Stimulated activated naive CD4-positive, alpha-beta T cell treated with Interleukin-2 at 50 U/mL for 16 hours (primary cell): ENCODE measurements at places on chromosomes 11 and 22.

- DNase-seq: no peak
Measured at GRCh38 chr11:119743006-119743405, 14.0 kb upstream of the NECTIN1 start.

- no peak for DNase-seq
Measured at GRCh38 chr11:84833488-84834088, 793.6 kb downstream of the DLG2 start.

DNA sequence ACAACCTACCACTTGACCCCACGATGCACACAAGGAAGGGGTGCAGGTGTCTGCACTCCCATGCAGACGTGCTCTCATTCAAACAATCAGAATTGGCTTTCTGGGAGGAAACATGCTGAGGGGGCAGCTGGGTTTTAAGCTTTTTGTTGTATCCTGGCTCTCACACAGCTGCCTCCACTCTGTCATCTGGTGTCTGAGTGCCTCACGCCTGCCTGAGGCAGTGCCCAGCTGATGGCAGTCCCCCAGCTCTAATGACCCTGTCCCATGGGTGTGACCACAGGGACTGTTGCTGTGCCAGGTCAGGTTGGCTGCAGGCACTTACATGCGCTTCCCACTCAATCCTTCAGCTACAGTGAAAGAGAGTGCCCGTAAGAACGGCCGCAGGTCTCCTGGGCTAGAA, 53.7 kb downstream of the ARFGAP3 start:
- no peak for DNase-seq

DNA sequence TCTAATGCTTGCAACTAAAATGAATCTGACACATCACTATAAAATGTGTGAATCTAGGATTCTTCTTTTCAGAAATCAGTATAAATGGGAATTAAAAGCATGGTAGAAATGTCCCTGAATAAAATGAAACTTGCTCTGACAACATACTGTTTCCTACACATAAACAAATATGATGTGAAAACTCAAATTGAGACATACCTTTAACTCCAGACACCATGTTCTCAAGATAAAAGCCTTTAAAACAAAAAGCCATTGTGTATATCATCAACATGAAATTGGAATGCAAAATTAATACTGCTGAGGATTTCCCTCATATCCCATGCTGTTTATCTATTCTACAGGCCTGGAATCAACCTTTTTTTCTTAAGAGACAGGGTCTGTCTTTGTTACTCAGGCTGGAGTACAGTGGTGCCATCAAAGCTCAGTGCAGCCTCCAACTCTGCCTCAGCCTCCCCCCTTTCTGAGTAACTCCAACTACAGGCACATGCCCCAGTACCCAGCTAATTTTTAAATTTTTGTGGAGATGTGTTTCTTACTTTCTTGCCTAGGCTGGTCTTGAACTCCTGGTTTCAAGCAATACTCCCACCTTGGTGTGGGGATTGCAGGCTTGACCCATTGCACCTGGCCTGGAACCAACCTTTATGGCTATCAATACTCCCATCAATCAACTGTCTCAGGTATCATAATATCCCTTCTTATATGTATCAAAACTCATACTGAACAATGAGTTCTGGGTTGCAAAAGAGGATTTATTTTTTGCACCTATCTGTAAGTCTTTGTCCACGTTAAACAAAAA, 6.7 kb downstream of the TAF1D start:
- no peak for DNase-seq

GRCh38 chr22:30062259-30062658, 18.0 kb upstream of the HORMAD2 start:
- DNase-seq: no peak

DNA sequence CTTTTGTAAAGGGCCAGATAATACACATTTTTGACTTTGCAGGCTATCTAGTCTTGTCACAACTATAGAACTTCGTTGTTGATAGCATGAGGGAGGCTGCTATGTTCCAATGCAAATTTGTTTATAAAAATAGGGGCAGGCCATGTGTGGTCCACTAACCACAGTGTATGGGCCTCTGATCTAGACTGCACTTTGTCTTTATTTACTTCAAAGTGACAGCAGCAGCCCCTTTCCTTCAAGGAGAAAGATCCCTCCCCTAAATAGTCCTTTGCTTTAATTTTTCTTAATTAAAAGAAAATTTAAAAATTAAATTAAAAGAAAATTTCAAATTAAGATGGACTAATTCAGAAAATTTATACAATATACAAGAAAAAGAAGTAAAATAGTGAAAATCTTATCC, 49.5 kb upstream of the OR9Q1 start:
- DNase-seq: no peak

DNA sequence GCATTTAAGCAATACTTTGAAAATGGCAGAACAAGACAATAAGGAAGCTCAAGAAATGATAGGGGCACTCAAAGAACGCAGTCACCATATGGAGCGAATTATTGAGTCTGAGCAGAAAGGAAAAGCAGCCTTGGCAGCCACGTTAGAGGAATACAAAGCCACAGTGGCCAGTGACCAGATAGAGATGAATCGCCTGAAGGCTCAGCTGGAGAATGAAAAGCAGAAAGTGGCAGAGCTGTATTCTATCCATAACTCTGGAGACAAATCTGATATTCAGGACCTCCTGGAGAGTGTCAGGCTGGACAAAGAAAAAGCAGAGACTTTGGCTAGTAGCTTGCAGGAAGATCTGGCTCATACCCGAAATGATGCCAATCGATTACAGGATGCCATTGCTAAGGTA, 51.9 kb downstream of the SPECC1L start:
- DNase-seq: no peak

DNA sequence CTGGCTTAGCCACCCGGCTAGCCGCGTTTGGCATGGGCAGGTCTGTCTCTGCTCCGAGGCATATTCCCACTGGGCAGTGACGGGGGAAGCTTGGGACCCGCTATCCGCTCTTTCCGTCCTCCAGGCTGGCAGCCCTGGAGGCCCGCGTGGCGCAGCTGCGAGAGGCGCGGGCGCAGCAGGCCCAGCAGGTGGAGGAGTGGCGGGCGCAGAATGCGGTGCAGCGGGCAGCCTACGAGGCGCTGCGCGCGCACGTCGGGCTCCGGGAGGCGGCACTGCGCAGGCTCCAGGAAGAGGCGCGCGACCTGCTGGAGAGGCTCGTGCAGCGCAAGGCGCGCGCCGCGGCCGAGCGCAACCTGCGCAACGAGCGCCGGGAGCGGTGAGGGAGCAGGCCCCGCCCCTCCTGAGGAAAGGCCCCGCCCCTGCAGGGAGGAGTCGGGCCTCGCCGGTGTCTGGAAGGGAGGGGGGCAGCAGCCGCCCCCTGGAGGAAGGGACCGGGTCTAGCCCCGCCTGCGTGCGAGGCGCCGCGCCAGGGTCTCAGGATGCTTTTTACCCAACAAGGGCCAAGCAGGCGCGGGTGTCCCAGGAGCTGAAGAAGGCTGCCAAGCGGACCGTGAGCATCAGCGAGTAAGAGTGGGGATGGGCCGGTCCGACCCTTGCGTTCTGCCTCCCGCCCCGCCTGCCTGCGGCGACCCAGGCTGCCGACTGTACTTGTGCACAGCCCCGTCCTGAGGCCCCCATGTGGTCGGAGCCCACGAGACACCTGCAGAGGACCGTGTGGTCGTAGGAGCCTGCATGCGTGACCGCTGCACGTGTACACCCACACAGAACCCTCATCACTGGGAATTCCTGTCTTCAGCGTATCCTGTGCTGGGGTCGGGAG, 7.9 kb downstream of the ATG16L2 start:
- DNase-seq: peak; percentile 83
